ENCODE measurements at places on chromosomes 4 and X. TPM values are rescaled to one million over a fixed set of nuclear protein-coding genes. Genes with fewer than 3 reads are reported as not detected.

GRCh38 chr4:76702440-76703122 lies 195.4 kb downstream of the SOWAHB start:
- ATAC-seq, result no peak

TASL gene
- total RNA-seq, result 0.16 TPM

HELT gene
- not detected for total RNA-seq

OTC gene
- total RNA-seq, result not detected

DNA sequence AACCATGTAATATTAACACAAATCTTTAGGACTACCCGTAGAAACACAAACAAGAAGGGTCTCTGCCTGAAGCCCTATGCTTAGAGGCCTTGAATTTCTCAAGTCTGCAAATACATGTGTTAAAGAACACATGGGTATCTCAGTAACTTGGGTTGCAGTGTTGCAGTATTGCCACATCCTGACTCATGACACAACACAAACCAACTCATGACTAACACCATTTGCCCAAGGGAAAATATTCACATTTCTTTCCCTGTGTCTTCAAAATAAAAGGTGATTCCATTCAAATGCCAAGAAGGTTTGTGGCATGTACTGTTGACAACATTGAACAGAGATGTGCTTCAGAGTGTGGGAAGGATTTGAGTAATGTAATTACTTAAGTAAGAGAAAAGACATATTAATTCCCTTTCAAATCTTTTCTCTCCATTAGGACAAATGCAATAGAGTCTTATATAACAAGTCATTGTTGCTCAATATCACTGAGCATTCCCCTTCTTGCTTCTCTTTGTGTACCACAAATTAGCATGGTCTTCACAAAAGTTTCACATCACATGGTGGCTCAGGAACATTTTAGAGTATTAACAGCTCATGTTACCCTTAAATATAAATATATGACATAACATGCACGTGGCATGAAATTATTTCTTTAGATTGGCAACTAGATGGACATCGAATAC lies 487.1 kb downstream of the STPG2 start:
- ATAC-seq, result peak; percentile 87

DNA sequence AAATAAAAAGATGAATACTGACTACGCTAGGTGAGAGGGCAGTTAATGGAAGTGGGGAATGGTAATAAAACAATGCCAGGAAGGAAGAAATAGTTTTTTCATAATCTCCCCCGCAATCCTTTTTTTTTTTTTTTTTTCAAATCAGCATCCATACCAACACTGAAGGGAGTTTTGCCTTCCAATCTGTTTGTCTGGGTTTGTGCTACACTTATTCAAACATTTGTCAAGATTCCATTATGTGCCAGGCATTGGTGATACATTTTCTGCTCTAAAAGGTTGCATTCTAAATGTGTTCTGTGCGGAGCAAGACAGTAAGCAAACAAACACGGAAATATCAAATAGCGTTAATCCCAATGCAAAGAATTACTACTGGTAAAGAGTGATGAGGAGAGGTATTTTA lies 437.9 kb upstream of the BOD1L1 start:
- ATAC-seq, result no peak

- no peak for ATAC-seq
Observed at GRCh38 chrX:131789664-131790063, 233.4 kb upstream of the STK26 start.

DNA sequence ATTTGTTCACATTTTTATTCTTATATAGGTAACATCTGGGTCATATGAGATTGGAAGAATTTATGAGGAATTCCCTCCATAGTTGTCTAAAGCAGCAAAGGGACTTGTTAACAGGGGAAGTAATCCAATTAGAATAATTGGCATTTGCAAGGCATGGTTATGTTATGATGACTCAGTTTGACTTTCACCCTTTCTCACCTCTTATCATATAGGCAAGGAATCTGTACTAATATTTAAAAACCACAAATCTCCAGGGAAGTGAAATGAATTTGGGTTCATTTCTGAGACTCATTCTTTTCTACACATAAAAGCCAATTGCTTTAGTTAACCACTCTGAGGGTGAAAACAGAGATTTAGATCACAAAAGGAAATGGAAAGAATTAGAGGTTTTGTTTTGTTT lies 281.5 kb upstream of the DKK2 start:
- no peak for ATAC-seq

DNA sequence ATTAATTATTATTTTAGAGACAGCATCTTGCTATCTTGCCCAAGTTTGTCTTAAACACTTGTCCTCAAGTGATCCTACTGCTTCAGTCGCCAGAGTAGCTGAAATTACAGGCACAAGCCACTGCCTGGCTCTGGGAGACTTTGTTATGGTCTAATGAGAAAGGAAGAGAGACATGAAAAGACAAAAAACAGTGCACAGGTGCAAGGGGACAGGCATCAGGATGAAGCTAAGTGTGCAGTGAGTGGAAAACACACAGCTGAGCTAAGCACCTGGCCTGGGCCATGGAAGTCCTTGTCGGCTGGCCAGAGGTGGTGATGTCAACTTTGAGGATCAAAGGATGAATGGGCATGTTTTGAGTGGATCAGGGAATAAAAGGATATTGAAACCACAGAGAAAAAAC lies 102.7 kb downstream of the HS3ST1 start:
- ATAC-seq, result no peak

GPR34 gene
- total RNA-seq, result 0.40 TPM

AGA gene
- total RNA-seq, result 20.6 TPM

DNA sequence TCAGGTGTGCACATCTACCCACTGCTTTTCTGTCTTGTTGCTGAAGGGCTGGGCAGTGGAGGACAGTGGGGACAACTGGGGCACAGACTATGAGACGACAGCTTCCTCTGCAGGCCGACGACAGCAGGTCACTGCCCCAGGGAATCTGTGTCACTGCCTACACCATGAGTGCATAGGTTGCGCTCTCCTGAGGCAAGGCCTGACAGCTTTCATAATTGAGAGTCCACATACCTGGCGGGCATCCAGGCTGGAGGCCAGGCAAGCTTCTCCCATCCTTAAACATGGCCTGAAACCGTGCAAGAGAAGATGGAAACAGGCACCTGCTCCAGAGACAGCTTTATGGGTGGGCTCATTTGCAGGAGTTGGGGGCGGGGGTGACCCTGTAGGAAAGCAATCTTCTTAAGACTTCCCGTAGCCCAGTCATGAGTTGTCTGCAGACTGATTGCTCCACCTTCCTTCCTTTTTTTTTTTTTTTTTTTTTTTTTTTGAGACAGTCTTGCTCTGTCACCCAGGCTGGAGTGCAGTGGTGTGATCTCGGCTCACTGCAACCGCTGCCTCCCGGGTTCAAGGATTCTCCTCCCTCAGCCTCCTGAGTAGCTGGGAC lies 2.9 kb downstream of the ANOS1 start:
- ATAC-seq, result no peak

REPS2 gene
- 0.88 TPM for total RNA-seq

DNA sequence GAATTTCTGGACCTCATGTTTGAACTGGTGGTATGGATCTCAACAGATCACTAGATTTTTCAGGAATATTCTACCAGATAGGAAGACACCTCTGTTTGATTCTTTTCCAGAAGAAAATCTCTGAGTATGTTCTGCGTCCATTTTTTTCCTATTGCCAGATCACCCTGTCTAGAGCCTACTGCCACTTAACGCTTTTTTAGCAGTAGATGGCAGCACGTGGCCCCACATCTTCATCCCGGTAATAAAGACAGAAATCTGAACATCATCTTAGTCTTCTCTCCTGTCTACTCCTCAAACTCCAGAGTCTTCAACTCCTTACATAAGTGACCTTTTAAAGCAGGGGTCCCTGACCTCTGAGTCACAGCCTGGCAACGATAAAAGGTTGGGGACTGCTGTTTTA lies 184.7 kb downstream of the TMA16 start:
- ATAC-seq, result no peak

GRCh38 chr4:146104541-146104940 lies 71.0 kb upstream of the LSM6 start:
- no peak for ATAC-seq

ZDHHC15 gene
- 0.20 TPM for total RNA-seq

- ATAC-seq, result no peak
Observed at GRCh38 chr4:106258145-106259045, 57.6 kb downstream of the TBCK start.

FAM241A gene
- total RNA-seq, result 2.7 TPM

GRCh38 chr4:118029224-118029623 lies 5.1 kb upstream of the NDST3 start:
- no peak for ATAC-seq

DNA sequence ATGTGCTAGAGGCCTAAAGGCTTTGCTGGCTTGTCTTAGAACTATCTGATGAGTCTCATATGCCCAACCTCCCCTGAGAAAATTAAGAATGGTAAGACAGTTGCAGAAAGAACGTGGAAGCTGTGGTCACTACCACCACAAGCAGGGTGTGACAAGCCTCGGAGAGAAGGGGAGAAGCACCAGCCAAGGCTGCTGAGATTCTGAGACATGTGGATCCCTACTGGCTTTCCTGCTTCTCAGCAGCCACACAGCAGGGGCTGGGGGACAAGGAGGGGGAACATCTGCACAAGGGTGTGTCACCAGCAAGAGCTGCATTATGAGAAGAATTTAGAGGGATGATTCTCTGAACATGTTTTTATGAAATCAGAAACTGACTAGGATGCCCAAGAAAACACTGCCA lies 19.4 kb downstream of the TAPT1 start:
- ATAC-seq, result no peak

RHOH gene
- 1.2 TPM for total RNA-seq

DUX4 gene
- total RNA-seq, result 0.56 TPM

HHIP gene
- total RNA-seq, result not detected

SAGE1 gene
- not detected for total RNA-seq

RAB41 gene
- not detected for total RNA-seq

DNA sequence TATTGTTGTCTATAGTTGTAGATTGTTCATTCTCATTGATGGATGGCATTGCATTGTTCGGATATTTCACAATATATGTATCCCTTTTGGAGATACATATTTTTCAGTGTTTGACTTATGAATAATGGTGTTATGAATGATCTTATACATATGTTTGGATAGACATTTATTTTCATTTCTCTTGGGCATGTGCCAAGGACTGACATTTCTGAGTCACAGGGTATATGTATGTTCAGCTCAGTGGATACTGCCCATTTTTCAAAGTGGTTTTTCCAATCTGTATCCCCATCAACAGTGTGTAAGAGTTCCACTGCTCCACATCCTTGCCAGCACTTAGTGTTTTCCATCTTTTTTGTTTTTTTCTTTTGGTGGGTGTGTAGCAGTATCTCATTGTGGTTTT lies 45.0 kb upstream of the RAB40AL start:
- no peak for ATAC-seq

GRCh38 chr4:161931089-161931488 lies 232.7 kb downstream of the FSTL5 start:
- no peak for ATAC-seq

- no peak for ATAC-seq
Observed at GRCh38 chr4:36812149-36812548, 432.4 kb upstream of the NWD2 start.

RRH gene
- total RNA-seq, result 0.16 TPM

GRCh38 chr4:15459706-15460105 lies 10.0 kb upstream of the CC2D2A start:
- ATAC-seq, result no peak

DNA sequence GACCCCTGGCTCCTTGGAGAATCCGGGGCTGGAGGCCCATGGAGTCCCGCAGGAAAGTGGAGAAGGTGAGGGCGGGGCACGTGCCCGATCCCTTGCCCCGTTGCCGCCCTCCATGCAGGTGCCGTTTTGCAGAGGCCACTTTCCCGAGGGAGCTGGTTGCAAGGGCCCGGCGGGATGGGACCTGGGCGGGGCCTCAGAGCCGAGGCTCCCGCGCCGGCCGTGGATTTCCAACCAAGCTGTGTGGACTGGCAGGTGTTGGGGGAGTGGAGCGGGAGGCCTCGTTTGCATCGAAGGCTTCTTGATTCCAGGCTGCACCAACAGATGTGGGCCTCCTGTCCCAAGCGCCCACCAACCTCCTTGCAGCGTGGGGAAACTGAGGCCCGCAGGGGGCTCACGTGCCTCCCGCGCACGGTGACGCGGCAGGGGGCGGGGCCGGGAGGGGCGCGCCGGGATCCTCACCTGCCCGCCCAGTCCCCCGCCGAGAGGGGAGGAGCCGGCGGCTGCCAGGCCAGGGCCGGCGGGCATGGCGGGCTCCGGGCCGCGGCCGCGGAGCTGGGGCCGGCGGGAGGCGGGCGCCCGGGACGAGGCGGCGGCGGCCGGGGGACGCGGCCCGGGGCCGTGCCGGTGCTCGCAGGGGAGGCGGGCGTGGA lies 24.9 kb downstream of the SH3BP2 start:
- ATAC-seq, result peak; percentile 56

- ATAC-seq, result no peak
Observed at GRCh38 chr4:92566269-92566668, 262.5 kb downstream of the GRID2 start.

ZNF185 gene
- 341 TPM for total RNA-seq

UGT2B10 gene
- not detected for total RNA-seq

GRCh38 chr4:140466146-140466545 lies 31.9 kb downstream of the MGAT4D start:
- ATAC-seq, result no peak

- no peak for ATAC-seq
Observed at GRCh38 chr4:87410679-87411078, 11.7 kb upstream of the NUDT9 start.

MAGEC2 gene
- total RNA-seq, result not detected

- no peak for ATAC-seq
Observed at GRCh38 chr4:138475116-138475515, 233.0 kb upstream of the SLC7A11 start.

- ATAC-seq, result no peak
Observed at GRCh38 chr4:123449780-123450179, 53.2 kb downstream of the SPRY1 start.

- no peak for ATAC-seq
Observed at GRCh38 chr4:177393236-177393635, 49.0 kb downstream of the AGA start.

DNA sequence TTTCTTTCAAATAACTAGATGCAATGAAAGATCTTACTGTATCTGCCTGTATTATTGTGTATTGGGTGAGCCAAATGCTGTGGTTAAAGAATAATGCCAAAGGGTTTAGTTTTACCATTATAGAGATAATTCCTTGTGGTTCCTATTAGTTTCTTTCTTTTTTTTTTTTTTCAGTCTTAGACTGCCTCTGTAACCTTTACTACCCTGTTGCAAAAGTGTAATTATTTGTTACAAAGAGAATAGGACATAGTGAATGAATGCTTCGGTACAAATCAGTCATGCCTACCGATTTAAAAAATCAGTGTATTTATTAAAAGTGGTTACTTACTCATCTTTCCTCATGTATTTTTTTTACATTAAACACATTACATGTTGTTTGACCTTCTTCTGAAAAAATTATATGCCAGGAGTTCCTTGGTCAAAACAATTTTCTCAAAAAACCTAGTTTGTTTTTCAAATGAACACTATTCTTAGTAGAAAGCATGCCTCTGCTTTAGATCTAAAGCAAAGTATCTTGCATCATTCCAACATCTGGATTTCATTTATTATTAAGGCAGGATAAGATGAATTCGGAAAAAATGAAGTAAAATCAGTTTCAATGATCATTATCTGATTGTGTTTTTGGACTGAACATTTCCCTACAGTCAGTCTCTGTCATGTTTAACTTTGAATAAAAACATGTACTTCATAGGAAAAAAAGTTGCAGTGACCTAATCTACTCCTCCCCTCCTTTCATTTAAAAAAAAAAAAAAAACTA lies 21.2 kb upstream of the SYNPO2 start:
- ATAC-seq, result no peak
